ENCODE measurements at places on chromosomes 12 and 14.
A peak's percentile ranks its signal among the peaks of the same experiment; 100 is the strongest.

DNA sequence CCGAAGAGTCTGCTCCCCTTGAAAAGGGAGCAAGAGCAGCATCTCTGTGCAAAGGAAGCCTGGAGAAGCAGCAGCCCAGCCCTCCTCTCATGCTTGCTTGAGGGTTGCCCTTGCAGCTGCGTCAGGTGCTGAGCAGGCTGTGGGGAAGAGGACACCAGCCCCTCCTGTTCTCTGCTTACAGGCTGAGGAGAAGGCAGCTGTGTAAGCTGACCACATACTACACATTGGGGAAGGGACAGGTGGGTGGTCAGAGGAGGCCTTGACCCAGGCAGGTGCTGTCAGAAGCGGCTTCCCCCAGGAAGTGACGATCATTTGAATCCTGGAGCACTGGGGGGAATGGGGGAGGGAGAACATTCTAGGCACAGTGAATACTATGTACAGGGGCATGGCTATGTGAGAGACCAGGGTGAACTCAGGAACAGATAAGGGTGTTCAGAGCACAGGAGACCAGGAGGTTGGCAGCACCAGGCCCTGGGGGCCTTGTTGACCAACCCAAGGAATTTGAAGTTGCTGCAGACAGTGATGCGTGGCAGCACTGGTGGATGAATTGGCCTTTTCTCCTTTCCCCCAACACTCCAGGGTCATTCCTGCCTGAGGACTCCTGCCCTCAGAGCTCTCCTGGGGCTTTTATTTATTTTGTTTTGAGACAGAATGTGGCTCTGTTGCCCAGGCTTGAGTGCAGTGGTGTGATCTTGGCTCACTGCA is 2.7 kb upstream of the KLC1 start:
- no peak for DNase-seq

- DNase-seq: no peak
Observed at GRCh38 chr12:55713721-55714120, 2.1 kb upstream of the BLOC1S1 start.

- no peak for DNase-seq
Observed at GRCh38 chr12:71691504-71692129, 5.7 kb downstream of the TMEM19 start.

- DNase-seq: no peak
Observed at GRCh38 chr12:63164911-63165310, 13.9 kb upstream of the AVPR1A start.

GRCh38 chr12:31991146-31991545 is 31.9 kb downstream of the RESF1 start:
- DNase-seq: no peak

DNA sequence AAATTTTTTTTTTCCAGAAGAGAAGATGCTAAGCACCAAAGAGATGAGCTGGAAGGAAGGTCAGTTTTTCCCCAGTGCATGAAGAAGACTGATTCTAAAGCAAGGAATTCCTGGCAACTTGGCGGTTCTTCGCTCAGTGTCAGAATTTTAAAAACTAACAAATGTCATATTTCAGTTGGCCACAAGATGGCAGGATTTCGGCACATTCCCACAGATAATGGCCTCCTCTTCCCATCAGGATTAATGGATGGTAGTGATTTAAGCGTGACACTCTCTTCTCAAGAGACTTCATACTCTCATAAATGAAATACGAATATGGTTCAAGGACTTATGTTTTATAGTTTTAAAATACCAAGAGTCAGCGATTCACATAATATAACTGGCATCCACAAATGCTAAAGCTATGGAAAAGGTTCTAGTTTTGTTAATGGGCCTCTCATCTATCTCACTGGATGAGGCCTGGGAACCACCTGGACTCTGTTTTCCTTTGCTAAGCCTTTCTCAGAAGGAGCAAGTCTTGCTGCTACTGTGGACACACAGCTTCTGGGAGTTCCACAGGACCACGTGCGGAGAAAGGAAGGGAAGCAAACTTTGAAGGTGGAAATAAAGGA is 46.1 kb upstream of the PTPRO start:
- DNase-seq: peak; percentile 55

GRCh38 chr12:26435069-26435404 is 239.7 kb downstream of the SSPN start:
- DNase-seq: no peak

DNA sequence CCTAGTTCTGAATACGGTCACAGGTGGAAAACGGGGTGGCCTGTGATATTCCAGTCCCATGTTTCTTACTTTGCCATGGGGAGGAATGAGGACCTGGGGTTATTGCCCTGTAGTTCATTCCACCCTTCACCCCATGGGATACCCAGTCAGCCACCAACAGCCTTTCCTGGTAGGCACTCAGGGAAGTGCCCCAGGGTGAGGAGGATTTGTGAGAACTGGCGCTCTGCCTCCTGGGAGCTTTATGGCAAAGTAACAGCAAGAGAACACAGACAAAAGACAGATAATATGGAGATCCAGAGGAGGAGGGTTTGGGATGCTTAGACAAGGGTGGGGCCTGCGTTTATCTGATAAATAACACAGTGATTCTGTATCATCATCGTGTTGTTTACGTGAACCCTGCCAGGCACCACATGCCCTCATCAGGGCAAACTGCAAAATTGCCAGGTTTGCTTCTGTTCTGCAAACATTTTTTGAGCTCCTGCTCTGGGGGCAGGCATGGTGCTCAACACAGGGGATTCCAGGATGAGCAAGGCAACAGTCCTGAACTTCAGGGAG is 223.5 kb downstream of the SLC41A2 start:
- DNase-seq: no peak

GRCh38 chr12:118356809-118357256 is 15.9 kb downstream of the TAOK3 start:
- DNase-seq: no peak

DNA sequence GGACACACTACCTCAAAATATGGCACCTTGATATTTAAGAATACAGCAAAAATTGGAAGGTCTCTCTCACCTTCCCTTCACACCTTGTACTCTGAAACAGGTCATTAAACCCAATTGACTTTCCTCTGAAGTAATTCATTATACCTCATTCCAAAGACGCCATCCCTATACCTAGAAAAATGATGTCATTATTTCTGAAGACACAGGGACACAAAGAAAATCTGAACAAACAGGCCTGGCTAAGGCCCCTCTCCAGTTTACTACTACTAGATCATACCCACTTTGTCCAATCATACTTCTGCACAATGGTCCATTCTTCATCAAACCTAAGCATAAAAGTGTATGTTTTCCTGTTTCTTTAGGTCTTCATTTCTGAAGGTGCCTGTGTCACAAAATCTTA is 156.9 kb downstream of the RASSF9 start:
- no peak for DNase-seq

GRCh38 chr12:52860102-52860823 is 11.5 kb upstream of the KRT78 start:
- DNase-seq: no peak
